ENCODE measurements at places on chromosomes 4 and X.

GRCh38 chrX:119290476-119290875, 54.4 kb downstream of the PGRMC1 start:
- DNase-seq: no peak

DNA sequence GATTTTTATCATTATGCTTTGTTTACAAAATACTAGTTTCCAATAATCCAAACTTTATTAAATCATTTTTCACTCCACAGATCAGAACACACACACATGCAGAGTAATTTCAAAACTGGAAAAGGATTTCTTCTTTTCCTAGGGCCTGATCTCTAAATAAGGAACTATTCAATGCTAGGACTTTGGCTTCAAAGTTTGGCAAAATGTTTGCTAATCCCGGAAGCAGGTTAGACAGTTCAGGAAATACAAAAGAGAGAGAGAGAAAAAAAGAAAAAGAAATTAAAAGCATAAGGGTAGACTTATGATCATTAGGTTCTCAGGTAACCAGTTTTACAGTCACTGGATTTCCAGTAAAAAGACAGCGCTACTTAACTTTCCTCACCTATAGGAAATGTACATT, 211.0 kb downstream of the DCLK2 start:
- no peak for DNase-seq

DNA sequence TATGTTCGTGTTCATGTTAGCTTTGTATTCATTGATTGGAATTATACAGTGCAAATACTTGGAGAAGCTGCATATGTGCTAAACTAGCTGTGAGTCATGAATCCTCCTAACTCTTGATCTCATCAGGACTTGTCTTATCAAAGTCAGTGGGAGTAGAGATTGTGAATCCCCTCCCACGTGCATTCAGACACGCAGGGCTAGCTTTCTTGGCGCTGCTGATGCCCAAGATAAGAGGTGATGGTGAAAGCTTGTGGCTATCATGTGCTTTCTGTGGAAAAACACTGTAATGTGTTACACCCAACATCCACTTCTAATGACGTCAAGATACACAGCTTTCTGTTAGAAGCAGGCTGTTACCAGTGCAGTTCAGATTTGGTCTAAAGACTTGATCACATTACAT, 348.7 kb upstream of the HAND2 start:
- no peak for DNase-seq

DNA sequence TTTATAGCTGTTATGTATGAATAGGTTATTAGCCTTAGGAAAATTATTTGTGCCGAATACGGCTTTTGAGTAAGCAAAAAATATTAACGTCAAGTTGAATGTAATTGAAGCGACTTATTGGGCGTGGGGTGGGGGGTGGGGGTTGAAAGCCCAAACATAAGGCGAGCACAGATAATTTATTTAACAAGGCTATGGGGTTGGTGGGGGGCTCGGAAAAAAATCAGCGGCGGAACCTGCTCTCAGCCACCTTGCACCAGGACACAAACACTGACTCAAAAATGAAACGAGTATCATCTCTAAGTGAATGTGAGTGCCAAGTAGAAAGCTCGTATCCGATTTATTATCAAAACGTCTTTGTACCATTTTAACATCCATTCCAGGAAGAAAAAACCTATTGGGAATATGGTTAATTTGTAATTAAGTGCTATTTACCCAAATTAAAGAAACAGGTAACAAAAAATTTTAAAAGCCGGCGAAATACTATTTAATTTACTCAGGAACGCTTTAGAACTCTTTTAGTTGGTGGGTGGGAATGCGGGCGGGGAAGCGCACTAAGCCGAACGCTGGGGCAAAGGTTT, 902 bp upstream of the LARP1B start:
- DNase-seq: no peak

- no peak for DNase-seq
Measured at GRCh38 chrX:129496625-129497024, 26.7 kb downstream of the SMARCA1 start.

GRCh38 chrX:19019996-19020395, 36.1 kb upstream of the PHKA2 start:
- DNase-seq: no peak

DNA sequence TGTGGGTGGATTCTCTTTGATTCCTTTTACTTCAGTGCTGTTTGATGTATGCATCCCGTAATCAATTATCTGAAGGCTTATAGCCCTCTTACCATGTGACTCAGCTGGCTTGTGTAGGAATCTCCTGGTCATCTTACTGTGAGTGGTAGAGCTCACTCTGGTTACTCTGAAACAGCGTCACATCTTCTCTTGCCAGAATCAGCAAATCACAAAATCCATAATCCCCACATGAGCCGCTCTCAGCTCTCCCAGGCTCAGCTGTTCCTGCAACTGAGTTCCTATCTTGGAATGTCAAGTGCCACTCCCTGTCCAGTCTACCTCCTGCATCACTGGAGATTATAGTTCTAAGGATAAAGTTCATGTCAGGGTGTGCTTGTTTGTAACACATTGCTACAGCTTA, 278.0 kb downstream of the FBXO8 start:
- DNase-seq: no peak

- no peak for DNase-seq
Measured at GRCh38 chr4:75101906-75102786, 169.2 kb downstream of the PARM1 start.

DNA sequence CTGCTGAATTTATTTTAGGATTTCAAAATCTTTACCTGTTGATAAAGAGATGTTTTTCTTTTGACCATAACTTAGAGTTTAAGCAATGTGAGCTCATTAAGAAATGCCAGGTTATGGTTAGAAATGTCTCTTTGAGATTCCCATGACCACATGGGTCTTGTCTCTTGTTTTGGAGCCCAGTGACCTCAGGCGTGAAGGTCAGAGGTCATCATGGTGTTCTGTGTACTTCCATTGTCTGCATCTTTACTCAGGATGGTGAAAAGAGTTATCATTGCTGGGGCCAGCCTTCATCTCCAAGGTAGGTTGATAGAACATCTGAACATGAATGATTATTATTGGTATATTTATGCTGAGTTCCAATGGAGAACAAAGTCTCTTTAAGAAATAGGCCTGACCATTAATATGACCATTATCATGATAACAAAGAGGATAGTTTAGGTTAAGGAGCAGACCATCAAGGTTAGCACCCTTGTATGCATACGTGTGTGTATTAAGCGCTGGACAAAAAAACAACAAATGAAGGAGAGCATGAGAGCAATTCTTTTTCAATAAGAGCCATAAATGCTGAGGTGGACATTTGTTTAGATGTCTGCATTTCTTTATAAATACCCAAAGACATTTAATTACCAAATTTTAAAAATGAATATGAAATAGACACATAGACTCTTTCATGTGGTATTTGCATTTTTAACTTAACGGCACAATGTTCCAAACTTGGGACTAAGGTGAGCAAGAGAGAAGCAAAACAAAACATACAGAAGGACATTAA, 120.6 kb upstream of the PAQR3 start:
- no peak for DNase-seq

- no peak for DNase-seq
Measured at GRCh38 chr4:26931451-26931850, 70.8 kb downstream of the STIM2 start.

All from occipital lobe (tissue), 3 donors.